ENCODE measurements at places on chromosomes 11 and 22.

- no peak for DNase-seq
Measured at GRCh38 chr11:62796281-62796680, 4.5 kb upstream of the TMEM223 start.

- DNase-seq: no peak
Measured at GRCh38 chr22:49992921-49993648, 19.5 kb downstream of the IL17REL start.

DNA sequence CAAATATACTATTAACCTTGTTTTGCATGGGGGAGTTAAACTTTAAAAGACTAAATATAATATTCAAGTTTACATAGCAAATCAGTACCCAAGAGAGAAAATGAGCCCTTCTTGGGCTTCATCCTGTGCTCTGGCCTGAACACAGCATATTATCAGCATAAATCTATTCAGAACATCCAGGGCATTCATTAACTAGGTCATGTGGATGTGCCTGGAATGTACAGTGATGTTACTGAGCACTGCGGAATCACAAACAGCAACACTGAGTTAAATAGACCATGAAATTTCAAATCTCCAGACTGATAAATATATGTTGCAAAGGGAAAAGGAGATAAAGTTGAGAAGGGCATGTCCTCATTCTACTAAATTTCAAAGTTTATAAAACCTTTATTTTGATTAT lies 426.4 kb downstream of the AASDHPPT start:
- peak; percentile 48 for DNase-seq

GRCh38 chr22:43887391-43887790 lies 4.4 kb downstream of the PNPLA5 start:
- DNase-seq: no peak

DNA sequence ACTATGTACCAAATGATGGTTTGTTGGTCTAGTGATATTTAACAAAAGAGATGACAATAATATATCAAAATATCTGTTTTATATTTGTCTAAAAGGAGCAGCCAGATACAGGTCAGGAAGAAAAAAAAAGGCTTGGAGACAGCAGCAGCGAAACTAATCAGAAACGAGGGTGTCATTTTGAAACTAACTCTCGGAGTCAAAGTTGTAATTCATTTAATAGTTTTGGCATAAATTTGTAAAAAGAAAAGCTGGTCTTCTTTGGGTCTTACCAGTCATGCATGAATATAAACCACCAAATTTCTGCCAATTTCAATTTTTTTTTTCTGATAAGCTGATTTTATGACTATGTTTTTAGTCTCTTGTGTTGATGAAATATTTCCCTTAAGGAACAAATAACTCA lies 25.5 kb downstream of the NPAT start:
- DNase-seq: no peak

DNA sequence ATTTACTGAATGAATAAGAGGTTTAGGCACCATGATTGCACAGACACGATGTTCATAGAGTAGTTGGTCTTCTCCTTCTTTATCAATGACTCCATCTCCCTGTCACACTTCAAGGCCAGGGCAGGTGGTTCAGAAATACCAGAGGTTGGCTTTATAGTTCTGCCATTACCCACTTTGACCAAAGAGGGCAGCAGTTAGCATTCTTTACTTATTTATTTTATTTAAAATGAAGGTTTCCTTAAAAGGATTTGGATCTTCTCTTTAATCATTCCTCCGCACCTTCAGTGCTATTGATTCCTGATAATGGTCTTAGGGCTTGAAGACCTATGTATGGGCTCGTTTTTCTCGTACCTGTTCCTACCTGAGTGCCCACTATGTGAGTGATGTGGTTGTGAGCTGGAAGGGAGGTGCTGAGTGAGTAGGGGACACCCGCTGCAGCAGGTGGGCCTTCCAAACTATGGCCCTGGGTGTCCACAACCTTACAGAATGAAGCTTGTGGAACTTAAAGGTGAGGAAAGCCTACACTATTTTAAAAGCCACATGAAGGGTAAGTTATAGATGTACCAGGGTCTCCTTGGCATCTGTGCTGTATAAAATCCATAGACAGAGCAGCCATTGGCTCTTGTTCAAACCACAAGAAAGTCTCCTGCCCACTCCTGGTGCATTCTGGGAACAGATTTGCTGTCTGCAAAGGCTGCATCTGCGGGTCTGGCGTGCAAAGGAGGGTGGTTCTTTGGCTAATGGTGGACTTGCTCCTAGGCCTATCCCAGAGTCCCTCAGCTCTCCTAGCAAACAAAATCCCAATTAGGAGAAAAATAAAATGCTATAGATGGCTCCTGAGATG lies 35.0 kb downstream of the TIMP3 start:
- DNase-seq: no peak

GRCh38 chr11:66987158-66987620 lies 12.1 kb downstream of the C11orf86 start:
- no peak for DNase-seq

DNA sequence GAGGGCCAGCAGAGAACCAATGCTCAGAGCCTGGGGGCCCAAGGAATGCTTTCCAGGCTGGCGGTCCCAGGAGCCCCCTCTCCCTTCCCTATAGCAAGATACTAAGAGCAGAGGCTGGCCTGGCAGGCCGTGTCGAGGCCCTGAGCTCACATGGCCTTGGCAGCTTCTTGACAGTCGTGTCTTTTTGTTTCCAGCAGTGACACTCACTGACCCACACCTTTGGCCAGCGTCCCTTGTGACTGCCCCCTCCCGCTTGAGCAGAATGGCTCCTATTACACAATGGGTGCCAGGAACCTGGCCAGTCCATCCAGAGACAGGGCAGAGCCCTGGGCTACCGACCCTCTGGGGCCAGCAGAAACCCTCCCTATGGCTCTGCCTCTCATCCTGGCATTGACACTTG lies 6.4 kb upstream of the CCND1 start:
- no peak for DNase-seq

GRCh38 chr11:65719871-65720210 lies 757 bp downstream of the RNASEH2C start:
- no peak for DNase-seq

DNA sequence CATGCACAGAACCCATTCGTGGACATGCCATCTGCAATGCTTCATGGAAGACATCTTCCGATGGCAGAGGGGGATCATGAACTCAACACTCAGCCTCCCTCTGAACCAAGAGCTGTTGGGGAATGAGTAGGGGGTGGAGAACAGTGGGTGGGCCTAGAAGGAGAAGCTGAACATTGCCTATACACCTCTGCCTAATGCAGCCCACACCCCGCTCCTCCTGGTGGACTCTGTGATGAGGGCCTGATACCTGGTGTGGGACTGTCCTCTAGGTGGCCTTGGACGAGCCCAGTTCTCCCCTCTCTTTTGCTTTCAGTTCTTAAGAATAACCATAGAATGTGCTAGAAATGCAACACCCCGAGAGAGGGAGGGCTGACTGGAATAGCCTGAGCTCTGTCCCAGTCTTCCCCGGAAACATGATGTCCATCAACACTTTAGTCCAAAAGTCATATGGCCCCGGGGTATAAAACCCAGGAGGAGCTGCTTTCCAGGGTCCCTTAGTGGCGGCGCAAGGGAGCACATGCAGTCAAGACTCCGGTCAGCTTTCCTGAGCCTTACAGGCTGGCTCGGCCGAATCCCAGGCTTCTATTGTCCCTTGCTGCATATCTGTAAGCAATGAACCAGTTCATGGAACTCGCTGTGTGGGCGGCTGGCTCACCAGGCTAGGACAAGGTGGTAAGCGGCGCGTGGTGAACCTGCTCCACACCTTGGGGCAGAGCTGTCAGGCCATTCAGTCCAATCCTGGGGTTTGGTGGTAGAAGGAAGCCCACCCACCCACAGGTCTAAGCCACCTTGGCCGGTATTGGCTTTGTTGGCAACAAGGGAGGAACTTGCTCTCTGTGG lies 216.9 kb downstream of the CTTN start:
- DNase-seq: no peak

DNA sequence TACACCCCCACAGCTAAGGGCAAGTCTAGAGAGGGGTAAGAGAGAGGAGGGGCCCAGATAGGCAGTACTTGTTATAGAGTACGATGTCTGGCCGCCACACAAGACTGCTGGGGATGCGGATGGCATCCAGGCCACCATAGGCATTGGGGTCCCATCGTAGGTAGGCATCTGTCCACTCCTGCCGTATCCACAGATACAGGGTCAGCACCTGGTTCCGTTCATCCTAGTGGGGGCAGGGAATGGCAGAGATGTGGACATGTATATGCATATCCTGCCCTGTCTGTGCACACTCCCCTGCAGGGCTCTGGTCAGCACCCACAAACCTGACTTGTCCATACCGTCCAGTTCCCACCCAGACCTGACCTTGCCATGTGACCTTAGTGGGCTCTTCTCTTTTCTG lies 2.1 kb downstream of the CHRNA10 start:
- no peak for DNase-seq

DNA sequence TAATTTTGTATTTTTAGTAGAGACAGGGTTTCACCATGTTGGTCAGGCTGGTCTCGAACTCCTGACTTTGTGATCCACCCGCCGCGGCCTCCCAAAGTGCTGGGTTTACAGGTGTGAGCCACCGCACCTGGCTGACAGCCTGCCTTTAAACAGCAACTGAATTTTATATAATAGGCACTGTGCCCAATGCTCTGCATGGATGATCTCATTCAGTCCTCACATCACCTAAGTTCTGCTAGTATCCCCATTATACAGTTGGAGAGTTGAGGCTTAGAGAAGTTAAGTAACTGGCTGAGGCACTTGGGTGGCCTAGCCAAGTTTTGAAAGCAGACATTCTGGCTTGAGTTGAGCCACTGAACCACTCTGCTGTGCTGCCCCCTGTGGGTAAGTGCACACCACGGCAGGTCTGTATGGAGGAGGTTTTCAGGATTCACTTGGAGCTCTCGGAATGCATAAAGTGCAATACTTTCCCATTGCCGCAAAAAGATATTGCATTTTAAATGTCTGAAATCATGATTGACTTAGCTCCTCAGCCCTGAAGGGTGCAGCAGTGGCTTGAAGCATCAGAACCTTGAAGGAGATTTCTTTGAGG lies 112.4 kb downstream of the LDLRAD3 start:
- no peak for DNase-seq

DNA sequence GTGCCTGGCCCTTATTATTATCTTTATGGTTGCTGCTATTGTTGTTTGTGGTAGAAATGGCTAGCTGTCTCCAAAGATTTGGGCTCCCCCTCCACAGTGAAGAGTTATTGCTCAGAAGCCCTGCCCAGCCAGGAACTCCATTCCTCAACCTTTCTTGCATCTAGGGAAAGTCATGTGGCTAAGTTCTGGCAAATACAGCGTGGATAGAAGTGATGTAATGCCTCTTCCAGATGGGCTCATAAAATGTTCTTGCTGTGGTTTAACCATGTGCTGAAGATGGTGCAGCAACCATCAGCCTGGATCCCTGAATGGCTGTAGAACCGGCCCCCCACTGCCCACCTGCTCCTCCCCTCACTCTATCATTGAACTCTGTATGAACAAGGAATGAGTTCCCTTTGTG lies 203.5 kb upstream of the E2F8 start:
- DNase-seq: no peak

DNA sequence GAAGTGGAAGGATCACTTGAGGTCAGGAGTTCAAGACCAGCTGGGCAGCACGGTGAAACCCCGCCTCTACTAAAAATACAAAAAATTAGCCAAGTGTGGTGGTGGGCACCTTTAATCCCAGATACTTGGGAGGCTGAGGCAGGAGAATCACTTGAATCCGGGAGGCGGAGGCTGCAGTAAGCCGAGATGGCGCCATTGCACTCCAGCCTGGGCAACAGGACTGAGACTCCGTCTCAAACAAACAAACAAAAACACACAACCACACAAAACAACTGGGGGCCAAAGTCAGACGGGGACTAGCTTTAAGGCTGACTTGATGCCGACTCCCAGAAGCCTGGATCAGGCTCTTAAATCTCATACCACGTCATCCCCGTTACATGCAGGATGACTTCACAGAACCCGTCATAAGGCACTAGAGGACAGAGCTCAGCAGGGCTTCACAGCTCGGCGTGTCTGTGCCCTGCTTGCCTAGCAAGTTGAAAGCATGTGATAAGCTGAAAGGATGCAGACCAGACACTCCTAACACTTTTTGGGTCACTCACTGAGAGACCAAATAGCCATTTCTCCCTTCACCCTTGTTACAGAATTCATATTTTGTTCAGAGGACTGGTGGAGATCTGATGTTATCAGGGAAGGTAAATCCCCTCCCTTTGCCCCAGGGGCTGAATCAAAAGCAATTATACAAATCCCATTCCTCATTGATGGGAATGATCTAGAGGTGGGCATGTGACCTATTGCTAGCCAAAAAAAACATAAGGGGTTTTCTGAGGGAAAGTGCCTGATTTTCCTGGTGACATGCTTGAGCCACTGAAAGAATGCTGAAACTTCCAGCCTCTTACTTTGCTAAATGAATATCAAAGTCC lies 65.4 kb downstream of the GAB2 start:
- no peak for DNase-seq

DNA sequence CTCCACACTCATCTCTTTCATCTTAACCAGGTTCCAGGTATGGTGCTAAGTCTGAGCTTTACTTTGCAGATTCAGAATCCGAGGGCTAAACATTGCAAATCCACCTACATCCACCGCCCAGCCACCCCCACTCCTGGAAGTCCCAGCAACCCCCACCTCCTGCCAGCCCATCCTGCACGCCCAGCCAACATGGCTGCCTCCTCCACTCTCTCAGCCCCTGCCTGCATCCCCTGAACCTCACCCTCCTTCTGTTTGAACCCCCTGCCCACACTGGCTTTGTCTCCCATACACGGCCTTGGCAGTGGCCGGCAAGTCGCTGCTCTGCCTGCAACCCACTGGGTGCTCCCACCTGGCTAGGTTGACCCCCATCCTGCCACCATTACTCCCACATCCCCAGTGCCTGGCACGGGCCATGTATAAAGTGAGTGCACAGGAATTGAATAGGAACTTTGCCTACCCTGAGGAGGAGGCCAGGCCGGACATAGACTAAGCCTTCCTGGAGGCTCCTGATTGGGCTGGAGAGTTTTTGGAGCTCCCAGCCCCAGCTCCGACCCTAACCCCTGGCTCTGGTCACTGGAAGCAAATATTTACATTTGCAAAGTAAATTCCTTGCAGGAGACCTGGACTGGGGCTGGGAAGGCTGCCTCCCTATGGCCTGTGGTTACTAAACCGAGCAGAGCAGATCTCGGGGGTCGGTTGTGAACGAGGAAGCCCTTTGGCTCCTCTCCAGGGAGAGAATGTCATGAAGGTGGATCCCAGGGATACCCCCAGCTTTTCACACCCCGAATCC lies 14.4 kb downstream of the EMID1 start:
- no peak for DNase-seq

- DNase-seq: peak; percentile 84
Measured at GRCh38 chr11:2933375-2934020, 4.3 kb upstream of the PHLDA2 start.

GRCh38 chr11:10727146-10727851 lies 23.7 kb upstream of the CTR9 start:
- no peak for DNase-seq
